ENCODE measurements at places on chromosomes 3 and 15.

DNA sequence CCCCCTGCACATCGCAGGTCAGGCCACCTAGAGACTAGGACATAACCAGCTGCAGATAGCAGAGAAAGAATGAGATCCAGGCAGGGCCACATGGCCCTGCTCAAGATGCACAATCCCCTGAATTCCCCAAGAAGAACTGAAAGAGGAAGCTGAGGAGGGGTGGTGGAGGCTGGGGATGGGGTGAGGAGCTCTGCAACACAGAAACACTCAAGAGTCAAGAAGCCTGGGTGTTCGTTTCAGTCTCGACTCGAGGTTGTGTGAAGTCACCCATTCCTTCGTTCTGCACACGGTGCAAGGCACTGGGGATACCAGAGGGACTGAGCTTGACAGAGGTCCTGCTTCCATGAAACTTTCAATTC lies 62.0 kb downstream of the TLE3 start:
- DNase-seq: no peak

GRCh38 chr15:97874139-97874538 lies 86.4 kb upstream of the ARRDC4 start:
- no peak for DNase-seq

GRCh38 chr3:7397097-7397496 lies 536.2 kb downstream of the GRM7 start:
- DNase-seq: no peak

GRCh38 chr3:15171096-15171495 lies 35.0 kb upstream of the CAPN7 start:
- no peak for DNase-seq

GRCh38 chr3:194251891-194252560 lies 99.1 kb downstream of the CPN2 start:
- DNase-seq: no peak

DNA sequence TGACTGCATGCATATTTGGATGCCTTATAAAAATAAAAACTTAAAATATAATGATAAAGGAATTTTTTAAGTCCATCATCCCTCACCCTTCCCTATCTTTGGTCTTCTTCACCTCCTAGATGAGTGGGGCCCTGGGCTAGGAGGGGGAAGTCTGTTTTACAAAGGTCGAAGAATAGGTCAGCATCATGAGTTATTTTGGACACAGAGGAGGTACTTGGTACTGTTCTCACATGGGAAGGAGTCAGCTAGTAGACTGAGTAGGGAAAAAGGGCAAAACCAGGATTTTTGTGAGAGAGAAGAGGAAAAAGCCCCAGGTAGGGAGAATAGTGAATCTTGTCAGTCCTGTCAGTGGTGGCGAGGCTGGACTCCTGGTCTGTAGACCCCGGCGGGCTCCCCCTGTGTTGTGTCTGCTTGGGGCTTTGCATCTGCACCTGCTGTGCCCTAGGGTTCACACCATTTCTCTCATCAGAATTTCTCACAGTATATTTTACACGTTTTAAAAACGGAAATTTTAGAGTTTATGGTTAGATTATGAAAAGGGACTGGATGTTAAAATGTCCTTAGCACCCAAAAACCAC lies 17.2 kb downstream of the GCSAM start:
- DNase-seq: no peak

DNA sequence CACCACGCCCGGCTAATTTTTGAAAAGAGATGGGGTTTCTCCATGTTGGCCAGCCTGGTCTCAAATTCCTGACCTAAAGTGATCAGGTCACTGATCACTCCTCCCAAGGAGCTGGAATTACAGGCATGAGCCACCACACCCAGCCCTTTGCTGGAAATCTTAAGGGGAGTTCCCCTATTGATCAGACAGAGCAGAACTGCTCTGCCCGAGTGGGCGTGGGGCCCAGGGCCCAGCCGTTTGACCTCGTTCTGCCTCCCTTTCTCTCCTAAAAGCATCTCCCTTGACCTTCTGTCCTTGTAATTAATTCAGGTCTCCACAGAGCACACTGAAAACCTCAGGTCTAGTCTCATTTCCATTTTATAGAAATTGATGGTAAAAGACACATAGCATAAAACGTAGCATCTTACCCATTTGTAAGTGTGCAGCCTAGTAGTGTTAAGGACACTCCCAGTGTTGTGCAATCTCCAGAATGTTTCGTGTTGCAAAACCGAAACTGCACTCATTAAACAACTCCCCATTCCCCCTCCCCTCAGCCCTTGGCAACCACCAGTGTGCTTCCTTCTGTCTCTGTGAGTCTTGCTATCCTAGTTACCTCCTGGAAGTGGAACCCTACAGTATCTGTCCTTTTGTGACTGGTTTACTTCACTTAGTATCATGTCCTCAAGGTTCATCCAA lies 89.3 kb downstream of the SLCO3A1 start:
- DNase-seq: no peak

- no peak for DNase-seq
Measured at GRCh38 chr3:14537590-14538450, 2.3 kb downstream of the GRIP2 start.

DNA sequence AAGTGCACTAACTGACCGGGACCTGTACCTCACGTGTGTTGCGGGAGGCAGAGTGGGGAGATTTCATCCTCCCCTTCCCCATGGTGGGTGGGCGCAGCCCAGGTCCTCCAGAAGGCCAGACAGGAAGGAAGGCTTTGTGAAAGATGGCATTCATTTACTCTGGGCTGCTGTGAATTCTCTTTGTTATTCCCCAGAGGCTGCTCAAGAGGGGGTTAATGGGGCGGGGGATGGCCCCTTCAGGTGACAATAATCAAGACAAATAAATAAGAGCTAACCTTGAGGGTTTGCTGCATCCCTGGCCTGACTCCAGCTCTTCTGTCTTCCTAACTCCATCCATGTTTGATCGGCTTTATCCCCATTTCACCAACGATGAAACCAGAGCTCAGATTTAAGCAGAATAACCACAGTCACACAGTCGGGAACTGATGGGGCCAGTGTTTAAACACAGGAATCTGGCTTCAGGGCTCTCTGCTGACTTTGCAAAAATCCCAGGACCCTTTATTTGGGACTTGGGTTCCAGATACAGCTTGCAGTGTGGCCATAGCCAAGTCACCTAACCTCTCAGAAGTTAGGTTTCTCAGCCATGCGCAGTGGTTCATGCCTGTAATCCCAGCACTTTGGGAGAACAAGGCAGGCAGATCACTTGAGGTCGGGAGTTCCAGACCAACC lies 16.5 kb downstream of the PIF1 start:
- no peak for DNase-seq

DNA sequence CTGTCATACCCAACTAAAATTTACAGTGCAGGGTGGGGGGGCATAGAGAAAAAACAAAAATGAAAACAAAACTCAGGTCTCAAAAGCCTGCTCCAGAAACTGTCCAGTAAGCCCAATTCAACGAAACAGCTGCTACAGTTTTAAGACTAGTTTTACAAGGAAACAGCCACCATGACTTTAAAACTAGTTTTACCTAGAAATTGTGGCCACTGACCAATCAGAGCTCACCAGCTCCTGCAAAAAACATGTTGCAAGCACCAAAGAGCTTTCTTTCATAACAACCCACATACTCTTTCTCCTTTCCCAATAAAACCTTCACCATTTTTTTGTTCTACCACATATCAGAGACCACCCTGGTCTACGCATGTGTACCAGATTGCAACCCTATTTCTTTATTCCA lies 7.3 kb upstream of the CFAP91 start:
- DNase-seq: no peak

GRCh38 chr3:90035643-90036042 lies 928.2 kb downstream of the EPHA3 start:
- DNase-seq: no peak

DNA sequence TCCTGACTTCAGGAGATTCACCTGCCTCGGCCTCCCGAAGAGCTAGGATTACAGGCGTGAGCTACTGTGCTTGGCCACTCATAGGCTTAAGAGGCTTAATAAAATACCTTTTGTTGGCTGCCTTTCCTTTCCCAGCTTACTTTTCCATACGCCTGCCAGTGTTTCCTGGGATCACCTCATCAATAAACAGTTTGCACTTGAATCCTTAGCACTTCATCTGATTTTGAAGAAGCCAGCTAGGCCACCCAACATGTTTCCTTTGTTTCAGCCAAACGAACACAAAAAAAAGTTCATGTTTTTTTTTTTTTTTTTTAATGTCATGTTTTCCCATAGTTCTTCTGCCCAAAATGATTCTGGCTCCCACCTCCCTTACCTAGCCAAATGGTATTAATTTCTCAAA lies 92.3 kb downstream of the RAP2B start:
- DNase-seq: no peak
